Nucleus accumbens (tissue), 56 donors: ENCODE measurements at places on chromosomes 1 and 21.

- no peak for DNase-seq
Observed at GRCh38 chr1:7262611-7263010, 477.4 kb downstream of the CAMTA1 start.

DNA sequence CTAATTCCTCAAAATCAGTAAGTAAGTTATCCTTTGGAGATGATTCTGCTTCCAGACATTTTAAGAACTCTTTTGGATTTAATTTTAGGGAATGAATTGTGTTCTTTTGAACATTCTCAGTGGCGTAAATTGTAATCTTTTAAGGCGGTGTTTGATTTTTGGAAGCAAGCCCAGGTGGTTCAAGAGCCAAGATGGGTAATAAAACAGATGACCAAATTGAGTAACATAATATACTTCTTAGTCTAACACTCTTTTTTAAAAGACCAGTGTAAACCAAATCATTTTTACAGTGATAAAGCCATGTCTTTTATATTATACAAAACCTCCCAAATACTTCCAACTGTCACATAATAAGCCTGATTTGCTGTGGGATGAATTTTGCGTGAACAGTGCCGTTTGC, 133.8 kb downstream of the LRRC40 start:
- no peak for DNase-seq

DNA sequence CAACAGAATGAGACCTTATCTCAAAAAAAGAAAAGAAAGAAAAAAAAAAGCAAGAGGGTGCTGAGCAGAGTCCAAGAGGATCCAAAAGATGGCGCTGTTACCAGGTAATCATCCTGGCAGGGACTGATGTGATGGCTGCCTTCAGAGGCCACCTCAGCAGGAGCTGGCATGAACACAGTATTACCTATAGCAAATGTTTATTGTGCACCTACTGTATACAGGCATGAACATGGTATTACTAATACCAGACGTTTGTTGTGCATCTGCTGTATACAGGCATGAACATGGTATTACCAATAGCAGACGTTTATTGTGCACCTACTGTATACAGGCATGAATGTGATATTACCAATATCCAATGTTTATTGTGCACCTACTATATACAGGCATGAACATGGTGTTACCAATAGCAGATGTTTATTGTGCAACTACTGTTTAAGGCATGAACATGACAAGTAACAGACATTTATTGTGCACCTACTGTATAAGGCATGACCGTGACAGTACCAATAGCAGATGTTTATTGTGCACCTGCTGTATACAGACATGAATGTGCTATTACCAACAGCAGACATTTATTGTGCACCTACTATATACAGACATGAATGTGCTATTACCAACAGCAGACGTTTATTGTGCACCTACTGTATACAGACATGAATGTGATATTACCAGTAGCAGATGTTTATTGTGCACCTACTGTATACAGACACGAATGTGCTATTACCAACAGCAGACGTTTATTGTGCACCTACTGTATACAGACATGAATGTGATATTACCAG, 115.1 kb upstream of the TMEM51 start:
- no peak for DNase-seq

- no peak for DNase-seq
Observed at GRCh38 chr1:114218361-114219171, 64.9 kb upstream of the SYT6 start.

DNA sequence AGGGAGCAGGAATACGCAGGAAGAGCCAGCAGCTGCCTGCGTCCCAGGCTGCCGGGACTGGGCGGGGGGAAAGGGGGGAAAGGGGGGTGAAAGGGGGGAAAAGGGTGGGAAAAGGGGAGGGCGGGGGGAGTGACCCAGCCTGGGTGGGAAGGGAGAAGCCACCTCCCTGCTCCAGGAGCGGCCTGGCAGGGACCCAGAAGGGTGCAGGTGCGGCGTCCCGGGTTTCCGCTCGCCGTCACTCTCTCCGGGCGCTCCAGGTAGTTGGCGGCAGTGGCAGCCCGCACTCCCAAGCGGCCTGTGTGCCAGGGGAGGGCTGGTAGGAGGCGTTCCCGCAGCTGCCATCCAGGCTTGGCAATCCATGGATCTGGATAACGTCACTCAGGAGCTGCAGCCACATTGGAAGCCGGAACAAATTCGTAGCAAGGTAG, 141.0 kb upstream of the NGF start:
- DNase-seq, result no peak

- DNase-seq, result no peak
Observed at GRCh38 chr1:162349635-162350330, 26.9 kb downstream of the SPATA46 start.

DNA sequence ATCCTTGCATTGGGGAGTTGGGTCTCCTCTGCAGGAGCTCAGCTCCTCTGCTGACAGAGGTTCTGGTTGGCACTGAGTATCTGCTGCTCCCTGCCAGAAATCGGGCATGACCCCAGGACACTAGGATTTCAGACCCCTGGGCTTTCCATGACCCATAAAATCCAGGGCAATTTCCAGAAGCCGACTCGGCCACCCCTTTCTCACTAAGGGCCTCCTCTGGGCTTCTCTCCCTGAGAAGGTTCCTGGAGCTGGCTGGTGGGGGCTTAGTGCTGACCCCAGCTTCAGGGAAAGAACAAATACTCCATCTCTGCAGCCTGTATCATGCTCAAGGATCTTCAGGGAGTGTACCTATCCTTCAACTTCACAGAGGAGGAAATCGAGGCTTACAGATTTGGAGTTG, 603.4 kb downstream of the PTPRU start:
- DNase-seq, result no peak

DNA sequence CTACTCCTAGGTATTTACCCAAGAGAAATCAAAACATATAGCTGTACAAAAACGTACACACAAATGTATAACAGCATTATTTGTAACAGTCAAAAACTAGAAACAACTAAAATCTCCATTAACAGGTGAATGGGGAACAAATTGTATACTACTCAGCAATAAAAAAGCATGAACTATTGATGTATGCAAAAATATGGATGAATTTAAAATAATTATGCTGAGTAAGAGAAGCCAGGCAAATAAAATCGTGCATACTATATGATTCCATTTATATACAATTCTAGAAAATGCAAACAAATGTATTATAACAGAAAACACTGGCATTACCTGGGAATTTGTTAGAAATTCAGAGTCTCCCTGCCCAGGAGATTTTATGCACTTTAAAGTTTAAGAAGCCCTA, 150.1 kb downstream of the GDAP2 start:
- no peak for DNase-seq
